ENCODE measurements at places on chromosomes 5 and 9.

GRCh38 chr9:126945682-126946081, 31.1 kb downstream of the RALGPS1 start:
- no peak for DNase-seq

- DNase-seq: no peak
Measured at GRCh38 chr5:104754311-104754995, 1191.9 kb upstream of the NUDT12 start.

GRCh38 chr5:159102311-159102934, 2.7 kb upstream of the EBF1 start:
- no peak for DNase-seq

- no peak for DNase-seq
Measured at GRCh38 chr5:174903172-174903732, 178.9 kb downstream of the MSX2 start.

DNA sequence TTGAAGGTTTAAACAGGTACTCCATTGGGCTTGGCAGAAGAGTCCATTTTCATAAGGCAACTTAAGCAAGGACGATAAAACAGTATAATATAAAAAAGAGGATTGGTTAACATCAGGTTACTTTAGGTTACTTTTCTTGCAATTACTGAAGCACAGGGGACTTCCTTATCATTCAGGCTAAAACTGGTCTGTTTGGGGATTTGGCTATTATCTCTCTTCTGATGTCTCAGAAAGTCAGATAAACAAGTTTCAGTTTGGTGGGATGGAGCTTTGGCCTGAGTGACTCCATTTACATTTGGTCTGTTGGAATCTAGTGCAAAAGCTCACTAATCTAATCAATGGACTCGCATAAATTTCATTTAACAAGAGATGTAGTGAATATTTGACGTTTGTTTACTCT, 8.0 kb downstream of the GAPT start:
- DNase-seq: no peak

GRCh38 chr5:168268949-168269936, 22.2 kb upstream of the WWC1 start:
- peak; percentile 86 for DNase-seq

- peak; percentile 70 for DNase-seq
Measured at GRCh38 chr5:146447734-146448380, 724 bp downstream of the TCERG1 start.

DNA sequence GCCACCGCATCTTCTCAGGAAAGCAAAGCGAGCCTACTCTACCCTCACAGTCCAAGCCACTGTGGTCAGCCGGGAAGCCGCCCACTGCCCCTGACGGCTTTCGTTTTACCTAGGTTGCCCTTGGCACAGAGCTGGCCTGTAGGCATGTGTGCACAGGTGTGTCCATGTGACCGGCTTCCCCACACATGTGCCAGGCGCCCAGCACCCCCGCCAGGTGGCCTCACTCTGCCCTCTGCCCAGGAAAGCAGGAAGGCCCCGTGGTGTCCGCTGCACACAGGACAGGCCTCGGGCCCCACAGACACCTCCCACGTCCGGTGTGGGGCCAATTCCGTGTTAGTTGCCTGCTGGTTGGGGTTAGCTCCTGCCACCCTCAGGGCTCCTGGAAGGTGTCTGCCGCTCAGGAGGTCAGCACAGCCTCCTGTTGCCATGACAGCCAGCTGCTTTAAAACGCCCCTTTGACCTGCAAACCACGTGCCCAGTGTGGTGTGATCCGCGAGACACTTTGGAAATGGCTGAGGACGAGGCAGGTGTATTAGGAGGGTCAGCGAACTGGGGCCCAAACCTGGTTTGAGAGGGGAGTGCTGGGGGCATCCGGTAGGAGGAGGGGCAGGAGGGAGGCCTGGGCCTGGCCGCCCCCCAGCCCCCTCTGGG, 28.7 kb downstream of the TPPP start:
- no peak for DNase-seq

DNA sequence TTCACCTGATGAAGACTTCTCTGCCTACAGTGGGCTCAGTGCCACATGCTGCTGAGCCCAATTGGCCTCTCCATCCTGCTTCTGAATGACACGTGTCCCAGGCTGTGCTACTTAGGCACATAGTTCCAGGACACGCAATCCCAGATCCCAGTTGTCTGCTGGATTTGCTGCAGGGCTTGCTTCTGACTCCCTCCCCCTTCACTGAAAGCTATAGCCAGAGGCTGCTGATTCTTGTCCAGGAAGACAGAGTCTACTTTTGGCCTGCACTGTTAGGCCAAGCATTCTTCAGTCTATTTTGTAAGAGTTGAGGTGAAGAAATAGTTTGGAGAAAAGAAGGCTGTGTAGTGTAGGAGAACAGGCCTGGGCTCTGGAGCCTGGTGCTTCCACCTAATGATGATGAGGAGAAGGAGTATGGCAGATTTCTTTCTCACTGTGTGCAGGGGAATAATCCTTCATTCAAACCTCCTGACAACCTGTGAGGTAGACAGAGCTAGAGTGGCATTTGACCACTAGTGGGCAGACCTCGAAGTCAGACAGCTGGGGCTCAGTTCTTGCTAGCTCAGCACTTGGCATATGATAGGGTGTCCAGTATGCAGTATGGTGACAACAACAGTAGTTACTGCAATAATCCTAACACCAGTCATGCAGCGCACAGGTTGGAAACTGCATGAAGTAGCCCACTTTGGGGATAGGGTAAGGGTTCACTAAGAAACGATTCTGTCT, 19.5 kb upstream of the ASPN start:
- DNase-seq: peak; percentile 60

DNA sequence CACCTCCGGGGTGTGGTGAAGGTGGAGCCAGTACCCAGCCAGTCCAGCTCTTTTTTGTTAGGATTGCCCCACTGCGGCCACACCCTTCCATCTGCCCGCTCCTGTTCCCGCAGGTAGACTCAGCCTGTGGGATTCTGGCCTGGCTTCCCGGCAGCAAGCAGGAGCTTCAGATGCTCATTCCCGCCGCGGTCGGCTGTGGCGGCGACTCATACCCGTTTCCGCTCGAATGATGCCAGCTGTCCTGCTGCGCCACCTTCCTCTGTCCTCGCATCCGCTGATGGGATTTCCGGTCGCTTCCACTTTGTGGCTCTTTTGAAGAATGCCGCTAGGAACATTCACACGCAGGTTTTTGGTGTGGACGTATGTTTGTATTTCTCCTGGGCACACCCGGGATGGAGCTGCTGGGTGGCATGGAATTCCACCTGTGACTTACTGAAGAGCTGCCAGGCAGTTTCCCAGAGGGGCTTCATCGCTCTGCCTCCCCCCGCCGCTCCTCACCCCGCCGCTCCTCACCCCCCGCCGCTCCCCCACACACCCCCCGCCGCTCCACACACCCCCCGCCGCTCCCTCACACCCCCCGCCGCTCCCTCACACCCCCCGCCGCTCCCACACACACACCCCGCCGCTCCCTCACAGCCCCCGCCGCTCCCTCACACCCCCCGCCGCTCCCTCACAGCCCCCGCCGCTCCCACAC, 60.3 kb downstream of the TENT4A start:
- DNase-seq: no peak

DNA sequence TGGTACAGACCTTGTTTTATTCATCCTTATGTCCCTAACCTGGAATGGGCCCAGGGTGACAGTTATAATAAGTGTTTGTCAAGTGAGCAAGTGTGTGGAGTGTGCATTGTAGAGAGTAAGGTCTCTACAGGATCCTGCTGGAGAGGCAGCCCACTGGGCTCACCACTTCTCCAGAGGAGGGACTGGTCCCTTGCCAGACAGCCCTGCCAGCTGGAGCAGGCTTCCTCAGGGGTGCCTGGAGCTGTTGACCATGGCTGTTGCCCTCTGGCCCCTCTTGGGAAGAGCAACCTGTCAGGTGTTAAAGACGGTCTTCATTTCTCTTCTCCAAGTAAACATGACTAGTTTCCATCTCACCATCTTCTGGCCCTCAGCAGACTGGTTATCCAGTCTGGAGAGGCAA, 20.0 kb downstream of the IRF1 start:
- no peak for DNase-seq

GRCh38 chr5:78719504-78720219, 71.1 kb upstream of the LHFPL2 start:
- DNase-seq: no peak

- DNase-seq: no peak
Measured at GRCh38 chr5:168218746-168219145, 72.7 kb upstream of the WWC1 start.

- no peak for DNase-seq
Measured at GRCh38 chr9:68732405-68733020, 27.5 kb downstream of the PIP5K1B start.

DNA sequence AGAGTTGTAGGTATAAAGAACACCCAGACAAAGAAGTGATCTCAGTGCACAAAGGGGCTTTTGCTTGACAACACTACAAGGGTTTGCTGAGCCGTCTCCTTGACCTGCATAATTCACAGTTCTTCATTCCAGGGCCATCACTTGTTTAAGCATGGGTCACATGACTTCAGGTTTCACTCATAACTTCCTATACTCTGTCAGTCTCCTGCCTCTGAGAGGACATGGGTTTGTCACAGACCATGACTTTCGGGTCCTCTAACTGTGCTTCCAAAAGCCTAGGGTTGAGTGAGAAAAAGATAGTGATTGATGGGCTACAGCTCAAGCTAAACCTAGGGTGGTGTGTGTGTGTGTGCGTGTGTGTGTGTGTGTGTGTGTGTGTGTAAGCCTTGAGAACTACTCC, 166.4 kb downstream of the CDH6 start:
- DNase-seq: no peak

GRCh38 chr5:91332267-91333045, 50.7 kb downstream of the ARRDC3 start:
- DNase-seq: peak; percentile 63
